AG04449 (cell line): ENCODE measurements at places on chromosomes 16 and 17.

DNA sequence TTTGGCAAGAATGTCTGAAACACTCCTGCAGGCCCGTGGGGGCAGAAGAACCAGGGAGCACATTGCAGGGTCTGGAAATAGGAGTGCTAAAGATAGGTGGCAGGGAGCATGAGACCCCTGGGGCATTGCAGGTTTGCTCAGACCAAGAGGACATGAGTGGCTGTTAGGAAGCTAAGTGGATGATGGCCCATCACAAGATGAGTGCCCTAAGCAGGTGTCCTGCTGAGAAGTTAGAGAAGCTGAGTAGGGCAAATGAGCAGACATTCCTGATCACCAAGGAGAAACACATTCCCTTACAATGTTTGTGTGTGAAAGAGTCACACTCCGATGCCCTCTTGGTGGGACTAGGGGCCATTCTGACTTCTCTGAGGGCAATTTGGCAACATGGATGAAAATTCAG is 9.9 kb downstream of the MLYCD start:
- no peak for DNase-seq

- no peak for DNase-seq
Observed at GRCh38 chr17:44749980-44750318, 8.8 kb upstream of the ADAM11 start.

- no peak for DNase-seq
Observed at GRCh38 chr17:36825521-36825920, 111.8 kb upstream of the LHX1 start.

DNA sequence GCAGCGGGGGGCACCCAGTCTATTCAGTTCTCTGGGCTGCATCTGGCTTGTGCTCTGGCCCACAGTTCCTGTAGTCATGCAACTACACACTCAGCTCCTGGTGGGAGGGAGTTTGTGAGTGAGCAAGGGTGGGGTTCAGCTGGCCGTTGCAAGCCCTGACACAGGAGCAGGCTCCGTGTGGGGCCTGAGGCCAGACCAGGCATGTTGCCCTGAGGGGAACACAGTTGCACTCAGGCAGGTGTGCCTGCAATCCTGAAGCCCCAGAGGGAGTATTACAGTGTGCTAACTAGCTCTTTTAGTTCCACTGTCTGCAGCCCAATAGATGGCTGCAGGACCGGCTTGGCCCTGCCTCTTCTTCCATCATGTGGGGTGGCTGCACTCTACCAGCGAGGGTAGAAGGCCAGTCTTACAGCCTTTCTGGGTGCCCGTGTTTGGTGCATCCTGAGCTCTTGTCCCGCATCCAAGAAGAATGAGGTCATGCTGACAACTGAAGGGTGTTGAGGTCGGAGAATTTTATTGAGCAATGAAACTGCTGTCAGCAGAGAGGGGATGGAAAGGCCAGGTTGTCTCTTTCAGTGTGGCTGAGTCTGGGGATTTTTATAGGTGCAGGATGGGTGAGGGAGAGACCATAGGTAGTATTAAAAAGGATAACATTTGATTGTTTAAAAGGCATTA is 49.9 kb upstream of the ELAC2 start:
- DNase-seq = no peak

DNA sequence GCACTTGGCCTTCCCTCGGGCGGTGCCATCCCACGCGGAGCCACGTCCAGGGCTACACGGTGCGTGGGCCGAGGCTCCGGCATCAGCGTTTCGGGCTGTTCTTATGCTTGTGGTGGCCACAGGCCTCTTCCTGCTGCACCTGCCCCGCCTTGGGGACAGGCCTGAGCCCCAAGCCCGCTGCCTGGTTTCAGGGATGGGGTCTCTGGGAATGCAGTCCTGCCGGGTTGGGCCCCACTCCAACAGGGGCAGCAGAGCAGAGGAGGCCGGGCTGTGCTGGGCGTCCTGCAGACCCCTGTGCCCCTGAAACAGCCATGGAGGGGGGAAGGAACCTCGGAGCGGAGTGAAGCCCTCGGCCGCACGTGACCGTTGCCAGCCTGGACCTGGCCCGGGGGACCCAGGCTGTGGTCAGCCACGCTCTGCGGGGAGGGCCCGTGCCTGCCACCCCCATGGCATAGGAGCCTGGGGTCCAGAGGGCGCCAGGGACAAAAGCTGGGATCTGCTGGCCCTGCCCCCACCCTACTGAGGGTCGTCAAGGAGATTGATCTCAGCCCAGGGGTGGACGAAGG is 453 bp upstream of the WFIKKN1 start:
- no peak for DNase-seq

- no peak for DNase-seq
Observed at GRCh38 chr17:80354336-80354735, 60.6 kb upstream of the ENDOV start.

GRCh38 chr17:30292286-30292858 is 628 bp upstream of the BLMH start:
- no peak for DNase-seq
